ENCODE measurements at places on chromosomes 1 and 21.

DNA sequence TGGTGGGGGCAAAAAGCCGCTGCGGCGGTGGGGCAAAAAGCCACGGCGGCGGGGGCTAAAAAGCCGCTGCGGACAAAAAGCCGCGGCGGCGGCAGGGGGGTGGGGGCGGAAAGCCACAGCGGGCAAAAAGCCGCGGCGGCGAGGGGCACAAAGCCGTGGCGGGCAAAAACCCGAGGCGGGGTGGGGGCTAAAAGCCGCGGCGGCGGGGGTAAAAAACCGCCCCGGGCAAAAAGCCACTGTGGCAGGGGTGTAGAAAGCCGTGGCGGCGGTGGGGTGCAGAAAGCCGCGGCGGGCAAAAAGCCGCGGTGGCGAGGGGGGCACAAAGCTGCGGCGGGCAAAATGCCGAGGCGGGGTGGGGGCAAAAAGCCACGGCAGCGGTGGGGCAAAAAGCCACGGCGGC is 3901.8 kb downstream of the SRGAP2C start:
- DNase-seq: no peak

DNA sequence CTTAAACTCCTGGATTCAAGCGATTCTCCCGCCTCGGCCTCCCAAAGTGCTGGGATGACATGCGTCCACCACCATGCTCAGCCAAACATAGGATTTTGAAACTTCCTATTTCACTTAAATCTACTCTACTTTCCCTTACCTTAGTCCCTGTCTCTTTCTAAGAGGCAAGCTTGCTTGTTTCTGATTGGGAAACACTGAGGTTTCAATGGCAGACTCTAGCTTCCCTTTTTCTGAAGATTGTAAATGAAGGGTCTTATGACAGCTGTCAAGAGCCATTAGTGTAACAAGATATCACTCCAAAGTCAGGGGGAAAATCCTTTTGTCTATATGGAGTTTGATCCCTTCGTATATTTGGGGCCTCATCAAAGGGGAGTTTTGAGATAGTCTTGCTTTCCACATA is 23.5 kb upstream of the LMO4 start:
- no peak for DNase-seq

GRCh38 chr1:90176530-90176929 is 181.6 kb downstream of the ZNF326 start:
- no peak for DNase-seq

DNA sequence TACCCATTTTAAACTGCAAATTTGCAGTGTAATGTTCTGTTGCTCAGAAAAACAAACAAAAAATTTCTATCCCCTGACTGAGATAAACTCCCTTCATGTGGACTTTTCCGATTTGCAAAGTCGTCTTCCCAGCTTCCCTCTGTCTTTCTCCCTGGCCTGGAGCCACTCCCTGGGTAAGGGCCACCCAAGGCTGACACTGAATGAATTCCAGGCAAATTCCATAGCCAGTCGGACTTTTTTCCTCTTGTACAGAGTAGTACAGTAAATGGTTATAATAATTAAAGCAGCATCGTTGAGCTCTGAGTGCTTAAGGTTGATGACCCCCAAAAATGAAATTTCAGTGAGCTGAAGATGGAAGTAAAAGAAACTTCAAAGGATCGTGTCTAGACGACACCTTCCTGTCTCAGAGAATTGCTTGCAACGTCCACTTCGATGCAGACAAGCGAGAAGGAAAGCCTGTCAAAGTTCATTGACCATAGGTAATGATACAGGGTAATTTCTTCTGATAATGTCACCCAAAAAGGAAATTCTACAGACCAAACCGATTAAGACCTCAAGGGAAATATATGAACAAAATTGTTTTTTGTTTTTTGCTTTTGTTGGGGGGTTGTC is 33.6 kb upstream of the LHX8 start:
- no peak for DNase-seq

- no peak for DNase-seq
Observed at GRCh38 chr1:2474933-2475371, 1.1 kb upstream of the PLCH2 start.

DNA sequence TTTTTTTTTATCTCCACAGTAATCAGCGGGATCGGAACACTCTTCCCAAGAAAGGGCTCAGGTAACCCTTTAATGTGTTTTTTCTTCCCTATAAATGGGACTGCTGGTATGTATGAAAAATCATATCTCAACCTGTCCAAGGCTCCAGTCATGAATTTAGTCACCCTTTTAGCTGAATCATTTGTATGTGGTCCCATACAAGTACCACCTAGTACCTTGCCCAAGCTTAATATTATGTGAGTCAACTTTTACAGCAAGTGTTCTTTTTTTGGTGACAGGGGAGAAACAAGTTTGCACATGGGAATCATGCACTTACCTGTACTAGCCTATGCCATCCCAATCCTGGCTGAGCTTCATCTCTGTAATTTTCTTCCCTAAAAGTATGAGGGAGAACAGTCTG is 43.7 kb upstream of the IPO9 start:
- DNase-seq: no peak

- no peak for DNase-seq
Observed at GRCh38 chr1:153662269-153662668, 3.8 kb downstream of the SNAPIN start.

- DNase-seq: peak; percentile 68
Observed at GRCh38 chr1:101253976-101254674, 17.3 kb downstream of the S1PR1 start.
